ENCODE measurements at places on chromosomes 2 and 18. TPM values are rescaled to one million over a fixed set of nuclear protein-coding genes. Genes with fewer than 3 reads are reported as not detected.

Gene EN1
- not detected for polyA plus RNA-seq

GRCh38 chr2:182018218-182018617 is 32.6 kb downstream of the PPP1R1C start:
- no peak for DNase-seq
- no peak overlapping the region for H3K27ac ChIP-seq
- no peaks in the 10 kb centered on the region for H3K4me1 ChIP-seq
- H3K27me3 ChIP-seq = peaks cover 4% of the 10 kb centered on the region
- no peak overlapping the region for H3K4me3 ChIP-seq

Gene MAP2
- polyA plus RNA-seq = 7.0 TPM

Gene THADA
- polyA plus RNA-seq = 16.4 TPM

DNA sequence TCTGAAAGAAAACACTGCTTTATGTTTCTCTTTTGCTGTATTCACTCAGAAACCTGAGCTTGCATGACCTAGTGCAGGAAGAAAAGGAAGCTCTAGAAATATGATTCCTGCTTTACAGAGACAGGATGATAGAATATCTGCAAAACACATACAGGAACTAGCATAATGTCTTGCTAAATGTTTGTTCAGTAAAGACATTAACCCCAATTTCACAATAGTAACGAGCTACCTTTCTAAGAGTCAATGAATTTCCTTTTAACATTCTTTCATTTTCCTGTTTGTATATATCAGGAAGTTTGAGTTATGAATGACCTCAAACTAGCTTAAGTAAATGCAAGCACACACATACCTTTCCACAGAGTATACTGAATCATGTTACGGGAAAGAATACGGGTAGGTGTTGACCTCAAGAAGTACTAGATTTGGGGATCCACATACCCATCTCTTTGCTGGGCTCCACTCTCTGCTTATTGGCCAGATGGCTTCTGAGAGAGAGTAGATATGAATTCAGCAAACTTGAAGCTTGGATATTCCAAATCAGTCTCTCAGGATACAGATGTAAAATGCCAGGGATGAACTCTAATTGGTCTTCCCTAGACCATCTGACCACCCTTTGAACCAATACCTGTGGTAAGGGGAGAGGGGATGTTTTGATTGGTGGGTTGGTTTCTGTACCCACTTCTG is 18.2 kb upstream of the ACSL3 start:
- peaks cover 2% of the 10 kb centered on the region for H3K36me3 ChIP-seq
- H3K4me3 ChIP-seq = no peak overlapping the region
- DNase-seq = no peak
- no peak overlapping the region for H3K27ac ChIP-seq
- no peaks in the 10 kb centered on the region for H3K4me1 ChIP-seq
- H3K27me3 ChIP-seq = peaks cover 20% of the 10 kb centered on the region

DNA sequence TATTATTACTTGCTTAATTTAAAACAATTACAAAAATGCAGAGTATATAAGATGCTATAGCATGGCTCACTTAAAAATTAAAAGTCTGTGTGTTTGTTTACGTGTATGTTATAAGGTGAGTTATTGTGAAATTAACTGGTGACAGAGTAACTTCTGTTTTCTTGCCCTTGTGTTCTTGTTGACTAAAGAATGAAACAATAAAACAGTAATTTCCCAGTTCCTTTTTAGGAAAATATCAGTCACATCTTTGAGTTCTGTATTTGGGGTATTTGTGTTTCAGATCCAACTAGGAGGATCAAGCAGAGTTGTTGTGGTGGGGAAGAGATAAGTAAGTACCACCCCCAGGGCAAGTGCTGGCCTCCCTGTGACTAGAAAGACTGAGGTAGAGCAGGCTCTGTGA is 143.6 kb downstream of the CCDC148 start:
- no peak overlapping the region for H3K4me3 ChIP-seq
- no peaks in the 10 kb centered on the region for H3K27me3 ChIP-seq
- no peaks in the 10 kb centered on the region for H3K36me3 ChIP-seq
- H3K4me1 ChIP-seq = peaks cover 6% of the 10 kb centered on the region
- no peak for DNase-seq

Gene SP5
- not detected for polyA plus RNA-seq

Gene HAAO
- polyA plus RNA-seq = 6.7 TPM

GRCh38 chr2:168243061-168243460 is 4.3 kb downstream of the STK39 start:
- no peak for DNase-seq
- H3K27ac ChIP-seq = no peak overlapping the region
- peaks cover 10% of the 10 kb centered on the region for H3K4me1 ChIP-seq
- H3K27me3 ChIP-seq = no peaks in the 10 kb centered on the region
- no peak overlapping the region for H3K4me3 ChIP-seq

GRCh38 chr18:55227771-55228170 is 268.5 kb upstream of the CCDC68 start:
- H3K4me1 ChIP-seq = no peaks in the 10 kb centered on the region
- no peak overlapping the region for H3K4me3 ChIP-seq
- no peak for DNase-seq
- no peaks in the 10 kb centered on the region for H3K27me3 ChIP-seq

DNA sequence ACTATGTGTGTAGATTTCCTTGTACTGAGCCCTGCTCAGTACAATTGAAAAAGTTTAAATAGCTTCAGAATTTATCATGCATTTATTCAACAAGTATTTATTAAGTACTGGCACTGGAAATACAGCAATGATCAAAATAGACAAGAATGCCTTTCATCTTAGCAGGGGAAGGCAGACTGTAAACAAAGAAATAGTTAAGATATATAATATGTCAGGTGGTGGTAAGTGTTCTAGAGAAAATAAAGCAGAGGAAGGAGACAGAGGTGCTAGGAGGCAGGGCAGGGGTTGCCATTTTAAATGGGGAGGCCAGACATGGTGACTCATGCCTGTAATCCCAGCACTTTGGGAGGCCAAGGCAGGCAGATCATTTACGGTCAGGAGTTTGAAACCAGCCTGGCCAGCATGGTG is 13.6 kb upstream of the LIPG start:
- no peaks in the 10 kb centered on the region for H3K36me3 ChIP-seq
- no peaks in the 10 kb centered on the region for H3K4me1 ChIP-seq
- peaks cover 22% of the 10 kb centered on the region for H3K27me3 ChIP-seq
- no peak overlapping the region for H3K27ac ChIP-seq
- DNase-seq = no peak

Gene SPC25
- not detected for polyA plus RNA-seq

GRCh38 chr2:86274265-86274917 is 63.0 kb downstream of the REEP1 start:
- peaks cover 28% of the 10 kb centered on the region for H3K27me3 ChIP-seq
- H3K4me1 ChIP-seq = no peaks in the 10 kb centered on the region
- DNase-seq = no peak
- no peak overlapping the region for H3K4me3 ChIP-seq

DNA sequence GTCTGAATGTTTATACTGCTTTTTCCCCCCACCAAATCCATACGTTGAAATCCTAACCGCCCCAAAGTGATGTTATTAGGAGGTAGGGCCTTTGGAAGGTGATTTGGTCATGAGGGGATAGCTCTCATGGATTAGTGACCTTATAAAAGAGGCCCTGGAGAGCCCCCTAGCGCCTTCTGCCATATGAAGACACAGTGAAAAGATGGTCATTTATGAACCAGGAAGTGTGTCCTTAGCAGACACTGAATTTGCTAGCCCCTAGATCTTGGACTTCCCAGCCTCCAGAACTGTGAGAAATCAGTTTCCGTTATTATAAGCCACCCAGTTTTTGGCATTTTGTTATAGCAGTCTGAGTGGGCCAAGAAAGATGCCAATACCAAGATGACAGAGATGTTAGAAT is 7.2 kb upstream of the TSN start:
- DNase-seq = no peak
- peaks cover 15% of the 10 kb centered on the region for H3K27me3 ChIP-seq
- H3K36me3 ChIP-seq = no peaks in the 10 kb centered on the region
- H3K4me1 ChIP-seq = peaks cover 3% of the 10 kb centered on the region
- H3K27ac ChIP-seq = no peak overlapping the region

Gene BOLL
- not detected for polyA plus RNA-seq

- peaks cover 10% of the 10 kb centered on the region for H3K27me3 ChIP-seq
- H3K4me1 ChIP-seq = no peaks in the 10 kb centered on the region
- DNase-seq = no peak
- H3K36me3 ChIP-seq = no peaks in the 10 kb centered on the region
- H3K27ac ChIP-seq = no peak overlapping the region
Observed at GRCh38 chr2:179711375-179711774, 150.0 kb downstream of the ZNF385B start.

GRCh38 chr2:166593403-166593802 is 99.4 kb upstream of the SCN7A start:
- DNase-seq = no peak
- H3K4me3 ChIP-seq = no peak overlapping the region
- no peaks in the 10 kb centered on the region for H3K4me1 ChIP-seq
- no peaks in the 10 kb centered on the region for H3K27me3 ChIP-seq
- no peak overlapping the region for H3K27ac ChIP-seq

DNA sequence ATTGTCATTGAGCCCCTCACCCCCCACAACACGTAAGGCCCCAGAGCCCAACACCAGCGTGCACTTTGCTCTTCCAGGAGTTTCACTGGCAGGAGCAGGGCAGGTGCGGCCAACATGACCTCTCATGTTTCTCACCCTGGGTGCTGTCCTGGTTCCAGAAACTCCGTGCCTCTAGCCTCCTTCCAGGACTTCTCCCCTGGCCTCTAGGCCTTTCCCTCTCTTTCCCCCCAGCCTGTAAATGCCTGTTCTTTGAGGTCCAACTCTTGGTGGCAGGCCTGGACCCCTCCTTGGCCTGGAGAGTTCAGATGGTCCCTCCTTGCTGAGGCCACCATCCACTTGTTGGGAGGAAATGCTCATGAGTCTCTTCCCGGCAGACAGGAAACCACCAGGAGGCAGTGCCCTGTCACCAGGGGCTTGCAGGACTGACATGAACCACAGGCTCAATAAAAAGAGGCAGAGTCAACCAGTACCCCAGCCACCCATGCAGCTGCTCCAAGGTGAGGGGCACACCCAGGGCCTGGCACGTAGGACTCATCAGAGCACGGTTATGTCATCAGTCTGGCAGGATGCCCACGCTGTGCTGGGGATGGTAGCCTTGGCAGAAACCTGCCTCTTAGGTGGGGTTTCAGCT is 1.5 kb downstream of the MALL start:
- no peaks in the 10 kb centered on the region for H3K36me3 ChIP-seq
- no peaks in the 10 kb centered on the region for H3K4me1 ChIP-seq
- H3K27ac ChIP-seq = no peak overlapping the region
- H3K4me3 ChIP-seq = no peak overlapping the region
- H3K27me3 ChIP-seq = peaks cover 82% of the 10 kb centered on the region
